ENCODE measurements at places on chromosomes 1 and 21.
A peak's percentile ranks its signal among the peaks of the same experiment; 100 is the strongest.

- no peak for DNase-seq
Measured at GRCh38 chr1:155379631-155380090, 59.0 kb downstream of the RUSC1 start.

GRCh38 chr1:87335175-87335884 lies 6.7 kb downstream of the LMO4 start:
- DNase-seq: peak; percentile 34

GRCh38 chr1:178693366-178693765 lies 31.7 kb upstream of the RALGPS2 start:
- peak; percentile 43 for DNase-seq

DNA sequence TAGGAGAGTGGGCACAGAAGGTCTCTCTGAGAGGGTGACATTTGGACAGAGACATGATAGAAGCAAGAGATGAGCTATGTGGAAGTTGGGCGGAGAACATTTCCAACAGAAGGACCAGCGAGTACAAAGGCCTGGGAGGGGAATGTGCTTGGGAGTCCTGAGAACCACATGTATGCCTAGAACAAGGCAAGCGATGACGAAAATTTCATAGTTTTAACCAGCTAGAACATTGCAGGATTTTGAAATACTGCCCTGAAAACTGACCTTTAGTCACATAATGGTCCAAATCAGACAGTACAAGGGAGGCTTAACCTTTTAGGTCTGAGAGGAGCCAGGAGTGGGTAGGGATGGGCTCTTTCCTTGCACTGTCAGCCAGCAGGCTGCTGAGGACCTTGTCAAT lies 68.0 kb downstream of the MRPS6 start:
- no peak for DNase-seq

DNA sequence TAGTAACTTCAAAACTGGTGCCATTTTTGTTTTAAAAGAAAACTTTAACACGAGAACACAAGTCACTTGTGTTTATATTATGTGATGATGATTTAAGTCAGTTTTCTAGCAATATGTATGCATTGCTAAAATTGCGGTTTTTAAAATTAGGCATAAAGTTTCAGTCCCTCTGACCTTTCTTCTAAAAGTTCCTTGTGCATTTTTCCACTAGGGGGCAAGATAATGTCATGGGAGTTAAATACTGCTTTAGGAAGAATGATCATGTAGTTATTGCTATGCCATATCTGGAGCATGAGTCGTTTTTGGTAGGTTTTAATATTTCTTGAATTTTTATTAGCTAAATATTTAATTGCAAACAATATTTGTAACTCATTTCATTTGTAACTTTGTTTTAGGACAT lies 10.7 kb downstream of the CDC7 start:
- peak; percentile 68 for DNase-seq

DNA sequence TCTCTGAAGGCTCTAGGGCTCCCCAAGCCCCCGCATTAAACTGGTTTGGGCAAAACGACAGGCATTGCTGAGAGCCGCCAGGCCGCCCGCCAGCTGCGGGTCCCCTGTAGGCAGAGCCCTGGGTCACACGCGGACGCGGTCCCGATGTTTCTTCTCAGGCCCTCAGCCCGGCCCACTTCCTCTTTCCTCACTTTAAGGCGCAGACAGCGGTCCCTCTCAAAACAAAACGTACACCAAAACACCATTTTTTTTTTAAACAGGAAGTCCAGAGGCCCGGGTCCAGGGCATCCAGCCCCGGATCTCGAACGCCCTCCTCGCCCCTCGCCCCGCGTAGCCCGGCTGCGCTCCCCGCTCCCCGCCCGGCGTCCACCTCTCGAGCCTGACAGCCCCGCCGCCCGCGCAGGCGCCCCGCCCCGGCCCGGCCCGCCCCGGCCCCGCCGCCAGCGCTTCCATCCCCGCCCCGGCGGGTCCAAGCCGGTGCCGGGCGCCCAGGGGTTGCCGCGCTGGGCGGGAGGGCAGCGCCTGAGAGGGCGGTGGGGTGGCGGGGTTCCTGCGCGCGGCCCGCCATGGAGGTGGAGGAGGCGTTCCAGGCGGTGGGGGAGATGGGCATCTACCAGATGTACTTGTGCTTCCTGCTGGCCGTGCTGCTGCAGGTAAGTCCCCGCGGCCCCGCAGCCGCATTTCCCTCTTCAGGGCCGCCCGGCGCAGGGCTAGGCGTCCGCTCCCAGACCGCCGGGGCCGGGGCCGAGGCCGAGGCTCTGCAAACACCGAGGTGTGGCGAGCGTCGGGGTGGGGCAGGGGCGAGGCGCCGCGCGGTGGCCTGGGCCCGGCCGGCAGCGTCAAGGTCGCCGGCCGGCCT lies at the start of gene SLC22A15:
SLC22A15 (plus strand) TSS at position 452 of the 859 bp plus-strand sequence; CDS start at position 567, 115 bp downstream.
- DNase-seq: peak; percentile 78

DNA sequence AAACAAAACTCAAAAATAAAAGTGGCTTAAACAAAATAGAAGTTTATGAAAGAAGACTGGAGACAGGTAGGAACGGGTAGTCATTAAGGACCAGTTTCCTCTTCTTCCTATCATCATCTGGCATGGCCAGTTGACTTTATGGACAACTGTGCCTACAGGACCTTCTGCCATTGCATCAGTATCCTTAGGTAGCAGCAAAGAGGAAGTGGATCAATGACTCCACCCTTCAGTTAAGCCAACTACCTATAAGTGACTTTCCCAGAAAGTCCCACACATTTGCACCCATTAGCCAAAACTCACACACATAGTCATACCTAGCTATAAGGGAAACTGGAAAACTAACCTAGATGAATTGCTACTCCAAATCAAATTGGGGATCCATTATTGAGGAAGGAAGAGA lies 51.7 kb downstream of the RASAL2 start:
- DNase-seq: no peak

GRCh38 chr1:248627971-248628844 lies 6.7 kb downstream of the OR2T11 start:
- DNase-seq: no peak

GRCh38 chr1:12714710-12715475 lies 1.0 kb upstream of the AADACL3 start:
- DNase-seq: no peak

- no peak for DNase-seq
Measured at GRCh38 chr1:23278717-23279116, 61.4 kb upstream of the HTR1D start.

GRCh38 chr1:27009601-27010197 lies 3.0 kb downstream of the TENT5B start:
- DNase-seq: no peak

- no peak for DNase-seq
Measured at GRCh38 chr1:28056129-28056925, 32.1 kb downstream of the EYA3 start.

- no peak for DNase-seq
Measured at GRCh38 chr1:12245116-12245515, 15.3 kb downstream of the VPS13D start.

GRCh38 chr1:182617734-182618351 lies 13.7 kb upstream of the RGS16 start:
- DNase-seq: no peak

- DNase-seq: no peak
Measured at GRCh38 chr1:243930822-243931671, 81.0 kb upstream of the AKT3 start.

- no peak for DNase-seq
Measured at GRCh38 chr21:46371204-46372013, 47.5 kb downstream of the PCNT start.

- peak; percentile 100 for DNase-seq
Measured at GRCh38 chr1:85328713-85329397, 52.4 kb upstream of the BCL10 start.
